ENCODE measurements at places on chromosomes 3 and 15. TPM values are rescaled to one million over a fixed set of nuclear protein-coding genes. Genes with fewer than 3 reads are reported as not detected.
A peak's percentile ranks its signal among the peaks of the same experiment; 100 is the strongest.

The CD86 gene
- not detected for total RNA-seq

The MAP6D1 gene
- total RNA-seq = 4.9 TPM

The MITF gene
- 2.7 TPM for total RNA-seq

The CDHR4 gene
- 0.12 TPM for total RNA-seq

The PAQR9 gene
- total RNA-seq = 1.9 TPM

The CHRM5 gene
- not detected for total RNA-seq

The ATR gene
- total RNA-seq = 27.5 TPM

The GOLGA6L9 gene
- total RNA-seq = 6.4 TPM

The SKOR1 gene
- 0.49 TPM for total RNA-seq

- no peak for DNase-seq
Measured at GRCh38 chr15:35696767-35697231, 150.8 kb upstream of the DPH6 start.

DNA sequence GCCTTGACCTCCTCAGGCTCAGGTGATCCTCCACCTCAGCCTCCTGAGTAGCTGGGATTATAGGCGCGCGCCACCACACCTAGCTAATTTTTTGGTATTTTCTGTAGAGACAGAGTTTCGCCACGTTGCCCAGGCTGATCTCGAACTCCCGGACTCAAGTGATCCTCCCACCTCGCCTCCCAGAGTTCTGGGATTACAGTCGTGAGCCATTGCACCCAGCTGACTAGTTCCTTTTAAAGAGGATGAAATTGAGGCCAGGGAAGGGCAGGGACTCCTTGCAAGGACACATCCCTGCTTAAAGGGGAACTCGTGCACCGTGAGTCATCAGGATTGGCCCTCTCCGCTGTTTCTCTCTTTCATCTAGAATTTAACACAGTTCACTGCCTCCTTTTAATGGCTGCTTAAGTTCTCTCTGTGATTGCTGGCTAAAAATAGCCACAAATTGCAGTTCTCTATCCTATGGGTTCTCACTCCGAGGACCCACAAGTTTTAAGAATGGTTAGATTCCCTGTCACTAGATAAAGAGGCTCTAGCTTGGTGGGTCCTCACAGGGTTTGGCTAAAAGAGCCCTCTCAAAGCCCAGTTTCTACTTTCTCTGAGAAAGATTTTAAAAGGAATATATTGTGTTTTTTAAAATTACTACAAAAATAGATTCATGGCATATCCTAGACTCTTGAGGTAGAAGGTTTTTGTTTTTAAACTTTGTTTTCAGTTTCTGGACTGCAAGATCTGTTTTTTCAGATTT is 1.4 kb downstream of the CRTAP start:
- no peak for DNase-seq

GRCh38 chr3:23203708-23204330 is 692 bp downstream of the UBE2E2 start:
- DNase-seq = peak; percentile 18

- no peak for DNase-seq
Measured at GRCh38 chr15:68930268-68931022, at the start of gene SPESP1. Gene SPESP1 (plus strand): TSS chr15:68930525. CDS start chr15:68930654, 129 bp downstream.

DNA sequence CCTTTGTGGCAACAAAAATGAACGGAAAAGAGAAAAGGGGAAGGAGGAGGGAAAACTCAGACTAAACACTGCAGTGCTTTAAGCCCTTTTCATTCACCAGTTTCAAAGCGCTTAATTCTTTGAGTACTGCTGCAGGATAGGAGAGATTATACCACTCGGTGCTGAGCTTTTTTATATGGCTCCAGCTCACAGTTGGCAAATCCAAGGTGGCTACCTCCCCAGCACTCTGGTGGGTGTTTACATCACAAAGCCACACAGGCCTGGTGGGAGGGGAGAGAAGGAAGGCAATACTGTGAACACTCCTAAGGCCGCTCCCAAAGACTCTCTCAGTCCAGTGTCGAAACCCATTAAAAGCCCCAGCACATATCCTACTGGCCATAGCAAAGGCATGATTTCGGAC is 191.4 kb downstream of the STT3B start:
- no peak for DNase-seq

- DNase-seq = no peak
Measured at GRCh38 chr3:52801839-52802238, 7.2 kb downstream of the ITIH3 start.

GRCh38 chr3:152258448-152259393 is 10.0 kb upstream of the MBNL1 start:
- no peak for DNase-seq

- DNase-seq = no peak
Measured at GRCh38 chr3:142929109-142929508, 34.4 kb downstream of the PAQR9 start.

DNA sequence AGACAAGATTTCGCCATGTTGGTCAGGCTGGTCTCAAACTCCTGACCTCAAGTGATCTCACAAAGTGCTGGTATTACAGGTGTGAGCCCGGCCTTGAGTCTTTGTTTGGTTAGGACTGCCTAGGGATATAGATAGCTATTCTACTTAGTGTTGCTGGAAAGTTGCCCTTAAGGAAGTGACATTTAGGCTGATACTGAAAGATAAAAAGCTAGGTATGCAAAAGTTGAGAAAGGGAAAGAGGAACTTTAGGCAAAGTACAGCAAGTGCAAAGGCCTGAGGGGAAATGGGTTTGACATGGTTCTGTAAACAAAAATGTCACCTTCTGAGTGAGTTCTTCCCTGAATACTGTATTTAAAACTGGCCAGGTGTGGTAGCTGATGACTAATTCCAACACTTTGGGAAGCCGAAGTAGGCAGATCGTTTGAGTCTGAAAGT is 111.5 kb downstream of the ZNF609 start:
- no peak for DNase-seq

GRCh38 chr3:6723205-6723604 is 137.7 kb upstream of the GRM7 start:
- no peak for DNase-seq

- no peak for DNase-seq
Measured at GRCh38 chr3:112357930-112358780, 25.2 kb downstream of the CD200 start.

DNA sequence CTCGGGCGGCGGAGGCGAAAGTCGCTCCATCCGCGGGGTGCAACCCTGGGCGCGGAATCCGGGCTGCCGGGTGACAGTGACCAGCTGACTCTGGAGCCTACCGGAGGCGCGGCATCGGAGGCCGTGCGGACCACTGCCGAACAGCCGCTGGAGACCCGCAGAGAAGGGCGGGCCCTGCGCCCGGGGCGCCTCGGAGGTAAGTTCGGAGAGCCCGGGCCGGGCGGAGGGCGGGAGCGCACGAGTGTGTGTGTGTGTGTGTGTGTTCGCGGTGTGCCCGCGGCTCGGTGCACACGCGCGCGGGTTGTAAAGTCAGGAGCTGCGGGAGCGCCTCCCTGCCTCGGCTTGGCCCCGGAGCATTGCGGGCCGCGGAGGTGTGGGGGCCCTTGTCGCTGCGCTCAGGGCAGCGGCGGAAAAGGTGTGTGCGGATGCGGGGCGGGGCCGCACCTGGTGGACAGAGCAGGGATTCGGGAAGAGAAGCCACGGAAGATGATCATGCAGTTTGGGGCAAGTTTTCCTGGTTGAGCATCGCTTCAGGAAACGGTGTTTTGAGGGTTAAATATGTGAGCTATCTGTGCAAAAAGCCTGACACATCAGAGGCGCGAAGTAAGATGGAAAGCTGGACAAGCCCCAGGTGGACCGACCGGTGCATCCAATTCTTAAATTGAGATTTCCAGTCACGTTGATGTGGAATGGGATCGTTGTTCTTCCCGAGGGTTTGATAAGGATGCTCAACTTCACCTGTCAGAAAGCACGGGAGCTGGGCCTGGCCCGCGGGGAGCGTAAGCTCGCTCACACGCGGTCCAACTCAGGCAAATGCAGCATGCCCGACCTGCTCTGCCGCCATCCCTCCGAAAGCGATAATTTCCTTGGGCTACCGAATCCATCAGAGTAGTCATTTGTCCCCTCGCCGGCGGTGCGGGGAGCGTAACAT is 474 bp downstream of the MINAR1 start:
- peak; percentile 28 for DNase-seq

DNA sequence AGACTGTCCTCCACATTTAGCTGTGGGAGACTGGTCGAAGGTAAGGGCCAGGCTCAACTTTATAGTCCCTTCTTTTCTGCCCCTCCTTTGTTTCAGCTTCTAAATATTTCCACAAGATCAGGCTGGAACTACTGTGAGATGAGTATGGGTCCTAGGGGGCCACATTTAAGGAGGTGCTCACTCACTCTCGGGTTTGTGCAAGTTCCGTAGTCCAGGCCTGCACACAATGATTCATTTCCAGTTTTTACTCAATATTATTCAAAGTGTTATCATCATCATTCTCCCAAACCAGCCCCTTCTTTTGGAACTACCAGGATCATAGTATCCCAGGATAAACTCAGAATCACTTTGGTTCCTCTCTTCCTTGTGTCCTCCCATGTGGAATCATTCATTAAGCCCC is 289.1 kb downstream of the ADAMTSL3 start:
- no peak for DNase-seq

DNA sequence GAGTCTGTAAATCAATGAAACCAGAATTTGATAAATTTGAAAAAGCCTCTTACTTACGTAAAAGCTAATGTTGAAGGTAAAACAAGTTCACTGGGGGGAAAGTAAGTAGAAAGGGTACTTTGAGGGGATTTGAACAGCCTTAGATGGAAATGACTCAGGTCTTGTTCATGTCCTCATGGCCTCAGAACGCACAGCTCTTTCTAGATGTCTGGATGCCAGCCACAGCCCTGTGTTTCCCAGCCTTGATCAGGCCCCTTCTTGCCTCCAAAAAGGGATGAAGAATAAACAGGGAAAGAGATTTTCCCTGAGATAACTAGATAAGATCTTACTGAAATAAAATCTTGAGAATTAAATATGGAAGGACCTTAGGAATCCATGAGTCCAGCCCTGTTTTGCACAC is 237.1 kb upstream of the GOLGA6L4 start:
- DNase-seq = no peak

DNA sequence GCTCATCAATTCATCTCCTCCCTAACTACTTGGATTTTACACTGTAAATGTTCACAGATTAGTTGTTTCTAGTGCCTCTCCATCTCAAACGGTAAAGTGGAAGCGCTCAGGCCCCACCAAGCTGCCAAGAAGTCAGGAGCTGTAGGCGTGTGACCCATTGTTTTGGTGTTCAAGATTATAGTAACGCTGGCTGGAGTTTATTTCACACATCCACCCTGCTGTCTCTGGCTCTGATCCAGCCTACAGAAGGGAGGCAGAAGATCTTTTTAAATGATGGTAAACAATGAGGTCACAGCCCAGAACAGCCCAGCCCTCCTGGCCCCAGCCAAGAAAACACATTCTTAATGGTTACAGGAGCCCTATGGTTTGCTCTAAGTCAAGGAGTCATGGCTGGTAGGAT is 25.7 kb upstream of the GALNT15 start:
- no peak for DNase-seq

- no peak for DNase-seq
Measured at GRCh38 chr15:100931143-100931890, 12.2 kb downstream of the LRRK1 start.

DNA sequence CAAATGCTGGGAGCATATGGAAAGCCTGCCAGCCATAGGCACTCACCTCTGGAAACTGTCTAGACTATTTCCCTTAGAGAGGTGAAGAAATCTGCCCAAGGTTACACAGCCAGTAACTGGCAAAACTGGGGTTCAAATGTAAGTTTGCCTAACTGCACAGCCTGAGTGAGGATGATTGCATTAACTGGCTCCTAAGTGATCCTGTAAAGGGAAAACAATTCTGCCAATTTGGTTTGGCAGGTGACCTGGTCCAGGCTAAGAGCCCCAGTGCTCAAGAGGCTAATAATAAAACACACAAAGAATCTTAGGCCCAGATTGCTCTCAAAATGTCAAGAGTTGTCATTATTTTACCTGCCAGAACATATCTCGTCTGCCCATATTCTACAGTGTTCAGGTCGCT is 43.9 kb upstream of the SPRED1 start:
- no peak for DNase-seq

- no peak for DNase-seq
Measured at GRCh38 chr3:133477487-133477886, 77.6 kb downstream of the BFSP2 start.

DNA sequence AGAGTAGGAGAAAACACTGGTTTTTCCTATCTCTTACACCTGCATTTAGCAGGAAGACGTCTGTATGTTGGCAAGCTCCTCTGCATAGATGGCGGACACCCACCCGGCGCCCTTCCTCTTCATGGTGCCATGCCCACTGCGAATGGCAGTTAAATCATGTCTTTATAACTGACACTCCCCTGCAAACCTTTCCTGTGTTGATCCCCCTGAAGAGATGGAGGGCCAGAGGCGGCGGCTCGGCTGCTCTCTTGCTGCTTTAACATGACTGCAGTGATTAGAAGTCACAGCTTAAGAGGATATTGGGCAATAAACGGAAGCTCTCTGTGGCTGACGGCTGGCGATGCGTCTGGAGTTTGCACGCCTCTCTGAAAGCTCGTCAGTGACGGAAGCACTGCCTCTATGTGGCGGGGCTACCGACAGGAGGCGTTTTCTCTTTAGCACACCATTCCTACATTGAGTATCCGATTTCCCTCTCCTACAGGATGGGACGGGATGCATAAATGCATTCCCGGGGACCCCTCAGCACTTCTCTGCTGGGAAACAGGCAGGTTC is 25.5 kb upstream of the SNRPA1 start:
- no peak for DNase-seq

DNA sequence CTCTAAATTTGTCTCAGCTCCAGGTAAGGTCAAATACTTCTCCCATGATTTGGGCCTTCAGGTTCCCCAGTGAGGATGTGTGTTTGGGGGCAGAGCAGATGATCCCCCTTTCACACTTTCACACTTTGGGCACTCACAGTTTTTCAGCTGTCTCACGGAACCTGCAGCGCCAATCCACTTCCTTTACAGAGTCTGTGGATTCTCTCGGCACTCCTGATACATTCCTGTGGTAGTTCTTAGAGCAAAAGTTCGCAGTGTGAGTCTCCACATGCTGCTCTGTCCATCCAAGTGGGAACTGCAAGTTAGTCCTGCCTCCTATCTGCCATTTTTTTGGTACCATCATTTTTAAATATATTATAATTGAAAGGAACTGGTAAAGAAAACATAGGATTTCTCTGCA is 20.2 kb upstream of the CPOX start:
- no peak for DNase-seq
